ENCODE measurements at places on chromosomes 16 and 17.
A peak's percentile ranks its signal among the peaks of the same experiment; 100 is the strongest.

DNA sequence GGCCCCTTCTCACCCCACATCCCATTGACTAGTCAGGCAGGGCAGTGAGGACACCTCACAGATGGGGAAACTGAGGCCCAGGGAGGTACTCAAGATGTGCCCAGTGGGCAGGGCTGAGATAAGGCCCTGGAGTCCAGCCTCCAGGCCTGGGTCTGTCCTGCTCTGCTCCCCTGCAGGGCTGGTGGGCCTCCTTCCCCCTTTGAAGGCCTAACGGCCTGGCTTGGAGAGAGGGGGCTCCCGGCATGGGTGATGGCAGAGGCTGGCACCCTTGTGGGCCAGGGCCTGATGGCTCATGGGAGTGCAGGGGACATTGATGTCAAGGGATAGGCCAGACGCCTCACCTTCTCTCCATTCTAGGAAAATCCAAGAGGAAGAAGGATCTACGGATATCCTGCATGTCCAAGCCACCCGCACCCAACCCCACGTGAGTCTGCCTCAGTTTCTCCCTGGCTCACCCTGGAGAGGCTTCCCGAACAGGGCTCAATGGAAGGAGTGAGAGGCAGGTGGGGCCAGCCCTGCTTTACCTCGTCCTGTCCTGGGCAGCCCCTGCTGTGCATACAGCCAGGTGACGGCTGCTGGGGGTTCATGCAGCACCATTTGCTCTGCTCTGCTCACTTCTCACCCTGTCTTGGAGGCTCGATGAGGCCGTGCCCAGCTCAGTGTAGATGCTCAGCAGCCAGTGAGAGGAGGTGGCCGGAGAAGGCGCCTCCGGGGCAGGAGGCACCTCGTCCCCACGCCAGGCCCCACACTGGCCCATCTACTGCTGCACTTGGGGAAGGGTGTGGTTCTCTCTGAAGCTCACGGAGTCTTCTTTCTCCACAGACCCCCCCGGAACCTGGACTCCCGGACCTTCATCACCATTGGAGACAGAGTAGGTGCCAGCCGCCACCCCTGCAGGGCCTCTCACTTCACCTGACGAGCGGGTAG lies 13.8 kb downstream of the MAP2K3 start:
- no peak for DNase-seq

DNA sequence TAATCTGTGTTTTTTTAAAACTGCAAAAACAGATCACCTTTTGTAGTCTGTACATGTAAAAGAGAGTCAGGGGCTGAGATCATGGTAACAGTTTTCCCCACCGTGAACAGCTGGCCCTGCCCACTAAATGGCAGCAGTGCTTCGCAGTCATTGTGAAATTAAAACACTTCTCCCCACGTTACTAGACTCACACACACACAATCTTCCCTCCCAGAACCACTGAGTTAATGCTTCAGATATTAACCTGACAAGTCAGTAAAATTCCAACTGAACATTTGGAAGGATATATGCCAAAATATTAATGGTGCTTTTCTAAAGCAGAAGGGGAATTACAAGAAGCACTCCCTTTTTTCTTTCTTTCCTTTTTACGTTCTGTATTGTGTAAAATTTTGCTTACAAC lies 1.2 kb upstream of the CD300LG start:
- DNase-seq = no peak

- no peak for DNase-seq
Measured at GRCh38 chr16:26985100-26986065, 81.3 kb upstream of the C16orf82 start.

- DNase-seq = no peak
Measured at GRCh38 chr17:39051001-39051585, 83.9 kb upstream of the FBXO47 start.

DNA sequence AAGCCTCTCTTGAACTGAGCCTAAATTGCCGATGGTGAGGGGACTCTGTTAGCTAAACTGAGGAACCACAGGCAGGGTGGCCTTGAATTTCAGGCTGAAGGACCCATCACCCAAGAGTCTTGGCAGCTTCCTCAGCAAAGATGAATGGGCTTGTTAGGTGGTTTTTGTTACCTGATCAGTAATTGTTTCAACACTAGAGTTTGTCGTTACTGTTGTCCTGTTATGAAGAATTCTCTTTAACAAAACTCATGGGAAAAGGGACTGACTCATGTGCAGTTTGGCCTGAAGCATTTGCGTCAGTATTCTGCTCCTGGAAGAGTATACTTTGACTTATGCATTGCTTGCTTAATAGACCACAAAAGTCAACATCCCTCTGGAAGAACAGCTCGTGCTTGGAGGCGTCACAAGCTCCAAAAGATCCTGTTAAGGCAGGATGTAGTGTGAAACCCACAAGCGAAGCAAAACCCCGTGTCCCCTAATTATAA lies 206.0 kb downstream of the IRX3 start:
- no peak for DNase-seq

DNA sequence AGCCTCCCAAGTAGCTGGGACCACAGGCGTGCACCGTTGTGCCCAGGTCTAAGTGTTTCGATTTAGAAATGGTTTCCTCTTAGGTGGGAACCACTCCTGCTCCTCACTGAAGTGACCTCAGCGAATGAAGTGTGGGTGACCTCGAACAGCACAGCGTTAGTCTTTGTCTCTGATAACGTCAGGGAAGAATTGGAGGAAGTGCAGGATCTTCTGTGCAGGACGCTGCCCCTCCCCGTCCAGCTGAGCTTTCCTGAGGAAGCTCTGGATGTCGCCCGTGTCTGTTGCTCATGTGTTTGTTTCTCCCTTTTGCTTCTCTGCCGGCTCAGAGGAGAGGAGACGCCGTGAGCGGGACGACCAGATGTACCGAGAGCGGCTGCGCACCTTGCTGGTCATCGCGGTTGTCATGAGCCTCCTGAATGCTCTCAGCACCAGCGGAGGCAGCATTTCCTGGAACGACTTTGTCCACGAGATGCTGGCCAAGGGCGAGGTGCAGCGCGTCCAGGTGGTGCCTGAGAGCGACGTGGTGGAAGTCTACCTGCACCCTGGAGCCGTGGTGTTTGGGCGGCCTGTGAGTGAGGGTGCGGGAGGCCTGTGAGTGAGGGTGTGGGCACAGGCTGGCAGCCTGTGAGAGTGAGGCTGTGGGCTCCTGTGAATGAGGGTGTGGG lies 15.6 kb downstream of the SPG7 start:
- no peak for DNase-seq

DNA sequence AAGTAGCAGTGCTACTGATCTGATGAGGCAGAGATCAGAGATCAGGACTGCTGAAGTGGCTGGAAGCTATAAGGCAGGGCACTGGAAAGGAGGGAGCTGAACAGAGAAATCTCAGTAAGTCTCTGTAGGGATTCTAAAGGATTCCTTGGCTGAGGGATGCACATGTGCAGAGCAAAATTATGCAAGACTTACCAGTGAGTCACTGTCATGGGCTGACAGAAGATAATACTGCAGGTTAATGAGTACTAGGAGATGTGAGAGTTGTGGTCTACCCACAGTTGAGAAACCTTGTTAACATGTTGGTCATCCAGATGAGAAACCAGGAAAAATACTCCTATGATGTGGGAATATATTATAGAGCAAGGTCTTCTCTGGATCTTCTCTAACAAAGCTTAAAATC lies 378.1 kb downstream of the HAPSTR1 start:
- no peak for DNase-seq

DNA sequence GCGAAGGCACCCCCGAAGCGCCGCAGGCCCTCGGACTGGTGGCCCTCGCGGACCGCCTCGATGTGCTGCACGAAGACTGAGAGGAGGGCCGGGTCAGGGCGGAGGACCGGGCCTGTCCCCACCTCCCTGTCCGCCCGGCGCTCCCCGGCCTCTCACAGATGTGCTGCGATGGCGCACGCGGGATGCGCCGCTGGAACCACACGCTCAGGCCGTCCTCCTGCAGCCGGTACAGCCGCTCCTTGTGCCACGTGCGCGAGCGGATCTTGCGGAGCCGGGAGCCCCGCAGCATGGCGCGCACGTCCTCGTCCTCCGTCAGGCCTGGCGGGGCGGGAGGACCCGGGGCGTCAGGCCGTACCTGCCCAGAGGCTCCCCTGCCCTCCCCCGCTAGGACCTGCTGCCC lies 11.3 kb downstream of the PLCD3 start:
- no peak for DNase-seq

DNA sequence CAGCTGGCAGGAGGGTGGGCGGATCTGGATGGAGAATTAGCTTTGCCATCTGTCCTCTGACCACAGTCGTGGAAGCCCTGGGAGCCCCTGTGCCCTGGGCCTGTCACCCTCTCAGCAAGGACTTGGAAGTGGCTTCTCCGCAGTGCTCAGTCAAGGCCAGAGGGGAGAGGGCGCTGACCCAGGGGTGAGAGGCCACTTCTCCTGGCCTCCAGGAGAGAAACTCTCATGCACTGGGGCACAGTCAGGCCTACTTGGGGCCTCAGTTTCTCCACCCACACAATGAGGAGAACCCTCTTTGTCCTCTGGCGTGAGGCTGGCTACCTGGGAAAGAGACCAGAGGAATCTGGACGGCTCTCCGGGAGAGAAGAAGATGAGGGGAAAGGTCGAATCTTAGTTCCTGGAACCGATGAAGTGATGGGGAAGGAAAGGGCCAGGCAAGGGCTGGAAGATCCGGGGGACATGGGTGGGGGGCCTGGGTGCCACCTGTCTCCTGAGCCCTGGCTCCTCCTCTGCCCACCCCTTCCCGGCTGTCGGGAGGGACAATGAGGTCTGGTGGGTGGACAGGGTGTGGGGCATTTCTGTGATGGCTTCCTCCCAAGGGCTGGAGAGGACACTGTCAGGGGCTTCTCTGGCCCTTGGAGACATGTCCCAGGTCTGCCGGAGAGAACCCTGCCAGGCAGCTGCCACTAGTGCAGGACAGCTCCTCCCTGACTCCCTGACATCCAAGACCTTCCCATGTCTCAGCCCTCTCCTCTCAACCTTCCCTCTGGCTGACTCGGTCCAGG lies 9.0 kb upstream of the ARHGAP27 start:
- DNase-seq = no peak

GRCh38 chr16:51151435-51151960 lies 428 bp upstream of the SALL1 start:
- DNase-seq = peak; percentile 43

- DNase-seq = no peak
Measured at GRCh38 chr17:57881783-57882351, 32.0 kb upstream of the MRPS23 start.

DNA sequence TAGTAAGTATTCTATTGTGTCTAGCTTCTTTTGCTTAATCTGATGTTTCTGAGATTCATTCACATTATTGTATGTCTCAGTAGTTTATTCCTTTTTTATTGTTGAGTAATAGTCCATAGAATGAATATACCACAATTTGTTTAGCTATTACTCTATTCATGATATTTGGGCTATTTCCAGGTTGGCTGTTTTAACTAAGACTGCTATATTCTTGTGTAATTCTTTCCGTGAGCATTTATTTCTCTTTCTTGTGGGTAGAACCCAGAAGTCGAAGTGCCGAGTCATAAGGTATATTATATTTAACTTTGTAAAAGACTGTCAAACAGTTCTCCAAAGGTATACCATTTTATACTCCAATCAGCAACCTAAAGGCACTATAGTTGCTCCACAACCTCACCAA lies 160.8 kb downstream of the ANKFN1 start:
- no peak for DNase-seq

- no peak for DNase-seq
Measured at GRCh38 chr17:62760059-62760944, 47.8 kb downstream of the MARCHF10 start.

DNA sequence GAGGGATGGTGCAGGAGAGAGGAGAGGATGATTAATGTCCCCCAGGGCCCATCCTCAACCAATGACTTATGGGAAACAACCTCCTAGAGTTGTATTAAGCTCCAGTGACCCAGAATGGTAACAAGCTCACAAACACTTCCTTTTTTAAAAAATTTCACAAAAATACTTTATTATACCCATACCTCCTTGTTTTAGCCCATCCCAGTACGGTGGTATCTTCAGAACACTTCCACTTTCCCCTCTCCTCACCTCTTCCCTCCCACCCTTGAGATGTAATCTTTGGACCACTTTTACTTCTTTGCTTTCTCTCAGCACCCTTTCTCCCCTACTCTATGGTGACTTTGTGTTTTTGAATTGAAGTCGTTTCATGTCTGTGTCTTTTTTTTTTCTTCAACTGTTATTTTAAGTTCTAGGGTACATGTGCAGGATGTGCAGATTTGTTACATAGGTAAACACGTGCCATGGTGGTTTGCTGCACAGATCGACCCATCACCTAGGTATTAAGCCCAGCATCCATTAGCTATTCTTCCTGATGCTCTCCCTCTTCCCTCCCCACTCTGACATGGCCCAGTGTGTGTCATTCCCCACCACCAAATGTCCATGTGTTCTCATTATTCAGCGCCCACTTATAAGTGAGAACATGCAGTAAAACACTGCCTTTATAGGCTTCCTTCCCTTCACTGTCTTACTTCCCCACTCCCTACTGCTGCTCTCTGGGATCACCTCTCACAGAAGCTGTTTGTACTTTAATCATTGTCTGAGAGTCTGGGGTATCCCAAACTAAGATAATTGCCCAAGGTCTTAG lies 124.5 kb downstream of the PRKCB start:
- no peak for DNase-seq

DNA sequence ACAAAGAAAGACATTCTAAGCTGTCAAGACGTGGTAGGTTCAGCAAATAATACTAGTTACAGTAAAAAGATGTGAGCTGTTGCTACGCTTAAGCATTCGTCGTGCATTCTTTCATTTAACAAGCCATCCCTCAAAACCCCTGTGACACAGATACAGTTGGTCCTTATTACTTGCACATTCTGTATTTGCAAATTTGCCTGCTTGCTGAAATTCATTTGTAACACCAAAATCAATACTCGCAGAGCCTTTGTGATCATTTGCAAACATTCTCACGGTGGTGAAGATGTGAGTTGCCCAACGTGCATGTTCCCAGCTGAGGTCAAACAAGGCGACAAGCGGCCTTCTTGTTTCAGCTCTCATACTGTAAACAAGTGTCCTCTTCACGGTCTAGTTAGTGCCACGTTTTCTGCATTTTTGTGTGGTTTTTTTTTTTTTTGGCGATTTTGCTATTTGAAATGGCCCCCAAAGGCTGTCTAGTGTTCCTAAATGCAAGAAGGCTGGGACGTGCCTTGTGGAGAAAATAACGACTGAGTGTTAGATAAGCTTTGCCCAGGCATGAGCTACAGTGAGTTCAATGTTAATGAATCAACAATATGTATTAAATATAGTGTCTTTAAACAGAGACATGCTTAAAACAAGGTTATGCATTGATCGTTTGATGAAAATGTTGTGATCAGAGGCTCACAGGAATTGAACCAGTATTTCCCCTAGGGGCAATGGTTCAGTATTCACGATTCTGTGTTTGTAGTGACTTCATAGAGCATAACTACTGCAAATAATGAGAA lies 84.1 kb downstream of the RAB11FIP4 start:
- DNase-seq = no peak

GRCh38 chr17:1908699-1909309 lies 79.0 kb downstream of the RPA1 start:
- DNase-seq = peak; percentile 85

DNA sequence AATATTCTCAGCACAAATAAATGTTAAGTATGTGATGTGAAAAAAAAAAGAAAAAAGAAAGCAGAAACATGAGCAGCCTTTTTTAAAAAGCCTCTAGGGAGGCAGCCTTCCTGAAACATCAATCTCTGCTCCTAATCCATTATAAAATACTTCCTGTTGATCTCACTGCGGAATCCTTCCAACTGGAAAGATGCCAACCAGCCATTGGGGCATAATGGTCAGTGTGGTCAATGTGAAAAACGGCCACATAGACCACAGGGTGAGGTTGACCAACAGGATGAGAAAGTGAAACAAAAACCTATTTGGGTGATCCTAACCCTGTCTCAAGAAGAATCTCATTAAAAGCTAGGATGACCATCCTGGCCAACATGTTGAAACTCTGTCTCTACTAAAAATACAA lies 26.1 kb upstream of the ABCA8 start:
- no peak for DNase-seq

GRCh38 chr17:40554646-40555295 lies 10.5 kb downstream of the CCR7 start:
- no peak for DNase-seq

Measured in DMS79 treated with DMSO at 0.1 percent for 48 hours (cell line).